ENCODE measurements at places on chromosomes 4 and X. TPM values are rescaled to one million over a fixed set of nuclear protein-coding genes. Genes with fewer than 3 reads are reported as not detected.
A peak's percentile ranks its signal among the peaks of the same experiment; 100 is the strongest.

DNA sequence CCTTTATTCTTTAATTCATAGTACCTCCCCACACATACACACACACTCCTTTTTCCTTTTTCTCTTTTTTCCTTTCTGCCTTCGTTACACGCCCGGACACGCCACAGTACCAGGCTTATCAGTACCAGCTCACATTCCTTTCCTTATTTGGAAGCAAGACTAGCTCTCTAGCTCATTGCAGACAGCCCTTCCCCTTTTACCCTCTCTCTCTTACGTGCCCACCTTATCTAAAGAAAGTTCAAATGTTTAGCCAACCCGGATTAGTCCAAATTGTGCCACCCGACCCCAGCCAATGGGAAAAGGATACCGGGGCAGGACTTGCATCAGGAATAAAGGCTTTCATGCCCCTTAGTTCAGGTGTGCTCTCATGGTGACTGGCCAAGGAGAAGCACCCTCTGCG, 194.7 kb upstream of the VCX3A start:
- no peak for DNase-seq
- no peaks in the 10 kb centered on the region for H3K36me3 ChIP-seq
- H3K27me3 ChIP-seq = no peaks in the 10 kb centered on the region
- no peak overlapping the region for H3K4me3 ChIP-seq
- H3K27ac ChIP-seq = no peak overlapping the region
- no peaks in the 10 kb centered on the region for H3K4me1 ChIP-seq

DNA sequence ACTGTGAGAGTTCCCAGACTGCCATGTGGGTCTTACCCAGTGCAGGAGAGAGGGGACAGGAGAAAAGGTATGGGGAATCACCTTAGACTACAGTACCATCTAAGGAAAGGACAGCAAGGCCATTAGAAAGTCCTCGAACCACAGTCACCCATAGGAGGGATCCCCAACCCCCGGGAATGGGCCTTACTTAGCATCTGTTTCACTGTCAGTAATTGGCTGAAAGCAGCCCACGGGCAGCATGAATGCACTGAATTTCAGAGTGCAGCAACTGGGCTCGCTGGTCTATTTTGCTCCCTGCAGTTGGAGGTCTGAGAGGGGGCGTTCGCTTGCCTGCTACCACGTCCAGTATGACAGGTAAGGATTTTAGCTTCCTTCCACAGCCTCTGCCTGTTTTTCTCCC, 50.4 kb upstream of the KLHL8 start:
- DNase-seq = no peak
- no peaks in the 10 kb centered on the region for H3K36me3 ChIP-seq
- peaks cover 2% of the 10 kb centered on the region for H3K27me3 ChIP-seq
- H3K4me1 ChIP-seq = no peaks in the 10 kb centered on the region

DNA sequence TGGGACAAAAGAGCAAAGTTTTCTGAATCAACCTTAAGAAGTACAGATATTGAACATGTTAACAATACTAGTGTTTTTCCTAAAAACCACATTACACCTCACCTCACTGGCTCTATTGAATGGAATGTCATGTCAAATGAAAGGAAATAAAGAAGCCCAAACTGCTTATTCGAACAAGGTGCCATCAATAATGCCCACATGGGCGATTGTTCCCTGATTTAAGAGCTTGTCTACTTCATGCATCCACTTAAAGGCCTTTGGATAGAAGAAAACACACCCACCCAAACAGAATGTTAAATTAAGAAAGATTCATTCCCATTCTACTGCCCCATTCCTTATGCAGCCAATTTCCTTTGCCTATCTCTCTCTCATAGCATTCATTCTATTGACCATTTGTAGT, 118.5 kb upstream of the PAQR3 start:
- peaks cover 6% of the 10 kb centered on the region for H3K27me3 ChIP-seq
- no peaks in the 10 kb centered on the region for H3K4me1 ChIP-seq
- H3K36me3 ChIP-seq = no peaks in the 10 kb centered on the region
- H3K27ac ChIP-seq = no peak overlapping the region
- no peak for DNase-seq
- H3K4me3 ChIP-seq = no peak overlapping the region

DNA sequence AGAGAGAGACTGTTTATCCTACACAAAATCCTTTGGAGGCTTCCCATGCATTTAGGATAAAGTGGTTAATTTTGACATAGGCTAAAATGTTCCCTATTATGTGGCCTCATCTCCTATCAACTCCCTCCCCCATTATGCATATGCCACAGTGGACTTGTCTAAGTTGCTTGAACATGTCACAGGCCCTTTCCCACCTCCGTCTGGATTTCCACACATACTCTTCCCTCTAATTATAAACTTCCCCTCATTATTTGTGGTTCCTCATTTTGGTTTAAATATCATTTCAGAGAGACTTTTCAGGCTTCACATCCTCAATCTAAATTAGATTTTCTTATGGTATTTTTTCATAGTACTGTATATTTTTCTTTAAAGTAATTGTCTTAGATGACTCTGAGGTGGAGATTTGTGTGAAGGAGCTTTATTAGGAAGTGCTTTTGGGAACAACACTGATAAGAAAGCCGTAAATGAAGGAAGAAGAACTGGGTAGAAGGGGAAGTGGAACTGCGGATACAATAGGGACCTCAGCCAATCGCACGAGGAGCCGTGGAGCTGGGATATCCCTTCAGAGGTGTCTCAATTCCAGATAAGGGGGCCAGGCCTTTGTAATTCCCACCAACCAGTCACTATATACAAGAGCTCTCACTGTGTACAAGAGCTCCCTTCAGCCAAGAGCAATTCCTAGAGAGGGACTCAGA, 7.9 kb downstream of the C4orf17 start:
- no peaks in the 10 kb centered on the region for H3K4me1 ChIP-seq
- DNase-seq = no peak
- no peak overlapping the region for H3K4me3 ChIP-seq
- no peaks in the 10 kb centered on the region for H3K36me3 ChIP-seq
- no peak overlapping the region for H3K27ac ChIP-seq

- no peaks in the 10 kb centered on the region for H3K36me3 ChIP-seq
- H3K27me3 ChIP-seq = peaks cover 16% of the 10 kb centered on the region
- no peak for DNase-seq
- no peak overlapping the region for H3K27ac ChIP-seq
Observed at GRCh38 chrX:68695206-68695845, 47.9 kb downstream of the STARD8 start.

DNA sequence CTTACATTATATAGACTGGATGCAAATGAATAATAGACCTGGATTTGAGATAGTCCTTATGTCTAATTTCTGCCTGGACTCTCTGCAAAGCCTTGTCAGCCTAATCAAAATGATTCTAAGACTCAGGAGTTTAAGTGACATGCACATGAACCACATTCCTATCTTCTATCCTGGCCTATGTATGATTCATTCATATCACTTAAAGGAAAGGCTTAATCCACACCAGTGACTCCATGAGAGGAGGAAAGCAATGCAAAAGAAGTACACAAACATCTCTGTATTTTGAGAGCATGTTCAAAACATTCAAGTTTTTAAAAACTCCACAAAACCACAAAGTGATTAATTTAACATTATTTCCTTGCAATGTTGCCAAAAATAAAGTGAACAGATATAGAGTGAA, 14.6 kb downstream of the AMOT start:
- H3K27me3 ChIP-seq = no peaks in the 10 kb centered on the region
- DNase-seq = no peak
- no peak overlapping the region for H3K4me3 ChIP-seq

- H3K27ac ChIP-seq = peak overlapping the region; percentile 95
- DNase-seq = peak; percentile 85
- peak overlapping the region; percentile 90 for H3K4me3 ChIP-seq
- H3K36me3 ChIP-seq = peaks cover 70% of the 10 kb centered on the region
- H3K27me3 ChIP-seq = no peaks in the 10 kb centered on the region
Observed at GRCh38 chr4:2936773-2937145, 26.4 kb downstream of the NOP14 start.

The RRAGB gene
- total RNA-seq = 5.0 TPM

The ARSD gene
- total RNA-seq = 0.95 TPM

The SASH3 gene
- total RNA-seq = 118 TPM

The NMU gene
- total RNA-seq = not detected
